ENCODE measurements at places on chromosomes 7 and 10.

GRCh38 chr7:141754939-141755338 lies 9.0 kb upstream of the TAS2R3 start:
- DNase-seq, result peak; percentile 62

DNA sequence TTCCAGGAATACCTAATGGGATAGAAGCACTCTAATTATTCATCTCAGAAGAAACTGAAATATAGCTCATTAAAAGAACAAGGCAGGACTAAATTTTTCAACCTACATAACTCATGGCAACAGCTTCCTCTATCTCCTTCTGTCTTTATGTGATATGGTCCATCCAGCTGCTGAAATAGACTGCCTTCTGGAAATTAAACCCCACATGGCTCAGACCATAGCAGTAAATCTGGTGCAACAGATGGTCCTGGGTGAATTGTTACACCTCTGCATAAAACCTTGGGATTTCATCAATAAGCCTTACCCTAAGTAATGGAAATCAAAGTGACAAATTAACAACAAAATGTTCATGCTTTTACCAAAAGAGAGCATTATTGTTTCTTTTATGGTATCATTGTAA lies 205.6 kb upstream of the CSTF2T start:
- DNase-seq, result no peak

- no peak for DNase-seq
These were observed 122.0 kb upstream of the PPP2R2D start for GRCh38 chr10:131778842-131779241.

- DNase-seq, result peak; percentile 5
These were observed 121.6 kb downstream of the PRKAG2 start for GRCh38 chr7:151755131-151755801.

DNA sequence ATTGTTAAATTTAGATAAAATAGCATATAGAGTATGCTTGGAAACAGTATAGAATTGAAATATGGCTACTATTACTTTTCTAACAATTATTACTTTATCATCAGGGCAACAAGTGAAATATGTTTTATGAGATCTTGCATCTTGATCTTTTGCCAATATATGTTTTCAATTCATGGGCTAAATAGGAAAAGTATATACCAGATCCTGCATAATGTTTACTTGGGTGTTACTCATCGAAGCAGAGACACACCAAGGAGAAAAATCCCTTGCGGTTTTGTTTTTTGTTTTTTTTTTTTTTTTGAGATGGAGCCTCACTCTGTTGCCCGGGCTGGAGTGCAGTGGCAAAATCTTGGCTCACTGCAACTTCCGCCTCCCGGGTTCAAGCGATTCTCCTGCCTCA lies 541.4 kb downstream of the SUGCT start:
- no peak for DNase-seq

GRCh38 chr10:130179640-130180039 lies 43.4 kb downstream of the GLRX3 start:
- peak; percentile 88 for DNase-seq

- DNase-seq, result no peak
These were observed 126.4 kb upstream of the FZD1 start for GRCh38 chr7:91137788-91138368.

DNA sequence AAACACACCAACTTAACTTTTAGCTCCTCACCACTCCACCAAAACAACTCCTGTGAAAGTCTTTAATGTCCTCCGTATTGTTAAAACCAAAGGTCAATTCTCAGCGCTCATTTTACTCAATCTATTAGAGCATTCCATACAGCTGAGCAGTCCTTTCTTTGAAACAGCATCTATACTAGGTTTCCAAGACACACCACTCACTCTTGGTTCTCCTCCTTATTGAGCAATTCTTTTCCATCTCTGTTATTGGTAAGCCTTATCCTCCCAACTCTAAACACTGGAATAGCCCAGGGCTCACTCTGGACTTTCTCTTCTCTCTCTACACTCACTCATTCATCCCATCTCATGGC lies 34.9 kb downstream of the COA1 start:
- no peak for DNase-seq

- DNase-seq, result no peak
These were observed 423.9 kb downstream of the NEBL start for GRCh38 chr10:20473023-20473760.

GRCh38 chr7:155809947-155810769 lies 2.1 kb downstream of the SHH start:
- DNase-seq, result no peak

DNA sequence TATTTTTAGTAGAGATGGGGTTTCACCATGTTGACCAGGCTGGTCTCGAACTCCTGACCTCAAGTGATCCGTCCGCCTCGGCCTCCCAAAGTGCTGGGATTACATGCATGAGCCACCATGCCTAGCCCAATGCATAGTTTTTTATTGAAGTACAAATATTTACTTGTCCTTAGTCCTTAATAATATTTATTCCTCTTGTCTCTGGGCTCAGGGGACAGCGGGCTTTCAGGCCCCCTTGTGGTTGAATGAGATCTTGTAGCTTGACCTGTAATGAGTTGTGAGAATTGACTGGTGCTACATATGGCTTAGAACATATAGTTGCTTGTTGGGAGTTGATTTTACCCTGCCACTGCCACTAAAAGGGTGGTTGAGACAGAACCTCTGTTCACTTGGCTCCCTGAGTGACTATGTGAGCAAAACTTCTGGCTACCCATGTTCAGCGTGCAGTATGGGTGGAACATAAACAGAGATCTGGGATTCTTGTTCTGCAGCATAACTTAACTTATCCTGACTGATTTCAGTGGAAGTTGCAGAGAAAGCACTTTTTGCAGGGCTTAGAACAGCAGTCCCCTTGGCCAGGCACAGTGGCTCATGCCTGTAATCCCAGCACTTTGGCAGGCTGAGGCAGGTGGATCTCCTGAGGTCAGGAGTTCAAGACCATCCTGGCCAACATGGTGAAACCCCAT lies 14.9 kb downstream of the CCL26 start:
- DNase-seq, result peak; percentile 39

- DNase-seq, result no peak
These were observed 12.4 kb downstream of the TMEM248 start for GRCh38 chr7:66933469-66933868.

DNA sequence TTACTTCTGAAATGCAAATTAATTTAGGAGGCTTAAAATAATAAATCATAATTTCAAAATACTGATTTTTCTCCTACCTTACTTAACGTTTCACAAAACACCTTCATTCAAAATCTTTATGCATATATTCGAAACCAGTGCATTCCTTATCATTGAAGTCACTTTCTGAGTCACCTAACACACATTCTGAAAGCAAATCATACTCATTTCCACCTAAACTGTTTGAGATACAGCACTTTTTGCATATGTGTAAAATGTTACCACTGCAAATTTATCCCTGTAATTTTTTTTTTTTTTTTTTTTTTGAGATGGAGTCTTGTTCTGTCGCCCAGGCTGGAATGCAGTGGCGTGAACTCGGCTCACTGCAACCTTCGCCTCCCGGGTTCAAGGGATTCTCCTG lies 15.7 kb downstream of the PPP3CB start:
- DNase-seq, result no peak

DNA sequence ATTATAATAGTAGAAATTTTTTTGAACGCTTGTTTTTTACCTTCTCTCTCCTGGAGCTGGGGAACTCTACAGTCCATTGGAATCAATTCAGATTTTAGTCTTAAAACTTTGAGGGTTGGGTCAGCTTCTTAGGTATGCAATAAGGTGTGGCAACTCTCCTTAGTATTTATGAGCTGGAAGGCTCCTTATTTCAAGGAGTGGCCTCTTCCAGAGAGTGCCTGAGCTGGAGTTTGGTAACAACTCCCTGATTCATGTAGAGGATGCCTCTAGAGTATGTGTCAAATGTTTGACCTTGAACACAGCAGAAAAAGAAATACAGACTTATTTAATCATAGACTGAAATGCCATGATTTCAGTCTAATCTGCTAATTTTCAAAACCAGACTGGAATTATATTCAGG lies 11.1 kb downstream of the CDK14 start:
- no peak for DNase-seq

DNA sequence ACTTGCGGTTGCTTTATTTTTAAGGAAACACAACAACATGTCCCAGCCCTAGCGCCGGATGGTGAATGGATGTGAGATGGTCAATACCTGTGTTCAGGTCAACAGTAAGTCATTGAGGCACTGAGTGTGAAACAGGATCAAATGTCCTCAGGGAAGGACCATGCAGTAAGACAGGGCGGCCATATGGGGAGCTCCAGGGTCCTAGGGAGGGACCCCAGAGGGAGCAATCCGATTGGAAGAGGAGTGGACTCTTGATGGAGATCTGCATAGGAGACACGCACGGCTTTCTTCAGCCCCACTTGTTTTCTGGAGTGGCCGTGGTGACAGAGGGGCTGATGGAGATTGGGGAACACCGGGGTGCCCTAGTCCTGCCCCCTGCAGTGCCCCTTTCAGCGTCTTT lies 423.8 kb upstream of the MKI67 start:
- no peak for DNase-seq

- DNase-seq, result no peak
These were observed 33.3 kb downstream of the CYCS start for GRCh38 chr7:25091779-25092178.

DNA sequence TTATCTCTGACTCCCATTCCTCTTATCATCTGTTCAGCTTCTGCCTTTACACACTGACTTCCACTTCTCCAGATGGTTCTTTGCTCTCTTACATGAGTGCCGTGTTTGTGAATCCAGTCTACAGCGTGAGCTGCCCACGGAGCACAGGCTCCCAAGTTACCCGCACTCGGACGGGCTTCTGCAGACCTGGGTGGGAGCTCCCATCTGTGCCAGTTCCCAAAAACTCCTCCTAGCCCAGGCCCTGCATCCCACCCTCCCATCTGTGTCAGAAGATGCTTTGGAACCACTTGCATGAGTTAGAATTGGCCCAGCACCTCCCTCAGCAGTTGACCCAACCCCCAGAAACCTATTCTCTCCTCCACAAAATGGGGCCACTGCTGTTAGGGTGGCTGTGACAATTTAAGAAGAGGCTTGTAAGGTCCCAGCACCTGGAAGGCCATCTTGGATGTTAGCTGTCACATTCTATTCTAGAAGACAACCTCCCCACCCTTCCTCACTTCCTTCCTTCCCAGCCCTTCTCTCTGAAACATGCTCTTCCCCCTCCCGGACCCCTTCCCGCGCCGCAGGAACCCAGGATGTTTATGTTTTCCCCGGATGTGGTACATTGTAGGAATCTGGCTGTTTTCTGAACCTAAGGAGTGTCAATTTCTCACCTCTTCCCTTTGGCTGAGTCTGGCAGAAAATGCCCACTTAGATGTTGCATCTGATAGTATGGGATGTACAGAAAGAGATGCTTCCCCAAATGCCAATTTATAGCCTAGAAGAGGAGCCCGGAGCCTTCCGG lies 79.2 kb downstream of the CCDC3 start:
- no peak for DNase-seq

DNA sequence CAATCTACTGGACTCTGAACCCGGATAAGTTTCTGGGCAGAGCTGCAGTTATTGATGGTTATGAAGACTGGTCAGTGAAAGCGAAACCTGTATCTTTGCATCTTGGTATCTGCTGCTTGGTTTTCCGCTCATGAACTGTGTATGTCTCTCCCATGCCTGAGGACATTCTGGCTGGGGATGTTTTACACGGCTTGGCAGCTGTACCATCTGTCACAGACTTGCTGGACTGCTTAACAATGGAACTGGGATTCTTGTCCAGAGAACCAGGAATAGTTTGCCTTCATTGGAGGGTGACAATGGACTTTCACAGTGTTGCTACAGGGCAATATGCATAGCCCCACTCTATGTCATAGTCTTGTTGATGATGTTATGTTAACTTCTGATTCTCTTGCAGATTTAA lies 119.9 kb upstream of the TMEM106B start:
- DNase-seq, result no peak

- no peak for DNase-seq
These were observed 43.9 kb downstream of the LUC7L2 start for GRCh38 chr7:139403601-139404000.

GRCh38 chr7:98630149-98630548 lies 13.1 kb downstream of the NPTX2 start:
- DNase-seq, result no peak

DNA sequence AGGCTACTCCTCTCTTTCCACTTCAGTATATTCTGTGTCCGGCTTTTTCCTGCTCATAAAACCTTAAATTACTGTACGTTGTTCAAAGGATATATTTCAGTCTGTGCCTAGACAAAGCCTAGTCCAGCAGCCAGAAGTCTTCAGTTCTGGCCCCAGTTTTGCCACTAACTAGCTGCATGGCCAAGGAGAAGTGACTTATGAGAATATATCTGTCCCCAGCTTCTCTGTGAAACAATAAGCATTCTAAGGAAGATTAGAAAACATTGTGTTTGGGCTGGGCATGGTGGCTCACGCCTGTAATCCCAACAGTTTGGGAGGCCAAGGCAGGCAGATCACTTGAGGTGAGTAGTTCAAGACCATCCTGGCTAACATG lies 105.0 kb upstream of the HDAC9 start:
- DNase-seq, result no peak

- no peak for DNase-seq
These were observed 703.7 kb upstream of the FZD8 start for GRCh38 chr10:36345807-36346206.

DNA sequence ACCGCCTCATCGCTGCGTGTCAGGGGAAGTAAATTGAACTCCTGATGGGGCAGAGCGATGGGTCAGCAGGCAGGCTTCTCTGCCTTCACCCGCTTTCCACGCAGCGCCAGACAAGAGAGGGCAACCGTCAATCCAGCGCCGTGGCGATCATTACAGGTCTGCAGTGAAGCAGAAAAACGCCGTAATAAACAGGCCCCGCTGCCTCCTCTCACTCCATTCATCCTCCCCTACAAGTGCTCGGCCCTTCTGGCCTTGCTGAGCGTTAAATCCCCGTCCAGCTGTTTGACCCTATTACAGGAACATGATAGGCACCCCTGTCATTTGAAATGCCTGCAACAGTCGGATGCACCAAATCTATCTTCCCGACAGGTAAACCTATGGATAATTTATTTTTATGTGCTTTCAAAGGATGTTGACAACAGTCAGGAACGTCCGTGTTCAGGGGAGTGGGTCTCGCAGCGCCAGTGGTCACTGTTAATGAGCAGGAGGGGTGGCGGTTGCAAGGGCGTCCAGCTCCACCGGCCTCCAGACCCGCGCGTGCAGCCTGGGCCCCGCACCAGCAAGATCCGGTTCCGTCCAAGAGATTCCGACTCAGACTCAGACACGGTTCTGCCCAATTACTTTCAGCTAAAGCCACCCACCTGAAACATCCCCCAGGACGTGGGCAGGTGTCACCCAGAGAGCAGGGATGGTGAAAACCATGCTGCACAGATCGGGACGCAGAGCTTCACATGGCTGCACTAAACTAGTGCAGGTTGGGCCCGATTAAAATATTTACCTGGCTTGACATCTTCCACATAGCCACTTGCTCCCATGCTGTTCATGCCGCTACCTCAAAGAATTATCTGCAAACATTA lies 508.0 kb upstream of the MGMT start:
- DNase-seq, result no peak

DNA sequence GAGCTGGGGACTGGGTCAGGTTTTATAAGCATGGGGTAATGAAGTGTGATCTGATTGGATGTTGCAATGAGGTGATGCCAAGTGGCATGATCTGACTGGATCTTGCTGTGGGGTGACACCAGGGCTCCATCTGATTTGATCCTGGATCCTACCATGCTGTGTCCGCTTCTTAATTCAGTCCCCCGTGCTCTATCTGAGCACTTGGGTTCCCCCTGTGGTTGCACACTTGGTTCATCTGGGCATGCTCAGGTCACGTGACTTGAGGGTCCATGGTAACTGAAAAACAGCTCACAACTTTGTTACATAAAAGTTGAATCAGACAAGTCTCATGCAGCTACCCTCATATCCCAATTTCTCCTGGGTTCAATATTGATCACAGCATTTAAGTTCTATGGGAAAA lies 448.6 kb upstream of the NRP1 start:
- DNase-seq, result no peak

Data from Kasumi-1 (cell line).